AG04450 (cell line): ENCODE measurements at places on chromosomes 1 and 21. TPM values are rescaled to one million over a fixed set of nuclear protein-coding genes. Genes with fewer than 3 reads are reported as not detected.

The HDGF gene
- 155 TPM in 2 replicates for polyA plus RNA-seq

The PALMD gene
- polyA plus RNA-seq, result 0.37 and 0.43 TPM in 2 replicates

The ABCA4 gene
- polyA plus RNA-seq, result 0.17 TPM in 2 replicates

DNA sequence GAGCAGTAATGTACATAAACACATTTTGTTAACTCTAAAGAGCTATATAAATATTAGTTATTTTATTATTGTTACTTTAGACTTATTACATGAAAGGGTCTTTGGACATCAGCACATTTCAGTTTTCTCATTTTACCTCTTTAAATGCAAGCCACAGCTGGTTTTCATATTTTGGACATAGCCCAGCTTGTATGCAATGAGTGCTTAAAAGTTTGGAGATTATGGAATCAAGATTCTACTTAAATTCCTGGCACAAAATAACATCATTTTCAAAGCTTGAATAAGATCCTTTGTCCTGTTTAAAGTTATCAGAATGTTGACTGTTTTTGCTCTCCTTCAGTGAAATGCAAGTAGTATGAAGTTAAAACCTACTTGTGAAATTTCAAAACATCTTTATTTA is 15.5 kb upstream of the LEPR start:
- no peak for DNase-seq

The SH2D2A gene
- polyA plus RNA-seq, result 0.09 TPM in 1 of 2 replicates, not detected in the other

DNA sequence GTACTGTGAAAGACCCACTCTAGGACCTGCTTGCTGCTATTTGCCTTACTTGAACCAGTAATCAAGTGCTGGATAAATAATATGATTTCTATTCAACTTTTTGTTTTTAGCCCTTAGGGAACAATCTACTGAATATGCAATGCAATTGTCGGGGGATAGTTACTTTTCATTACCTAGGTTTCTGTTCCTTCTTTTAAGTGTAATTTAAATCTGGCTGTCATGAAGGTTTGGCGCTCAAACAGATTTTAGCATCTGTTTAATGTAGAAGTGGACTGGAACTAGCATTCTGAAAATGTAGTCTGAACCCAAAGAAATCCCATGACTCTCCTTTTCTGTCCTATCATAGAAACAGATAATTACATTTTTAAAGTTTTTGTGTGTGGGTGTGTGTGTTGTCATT is 4.8 kb downstream of the MGST3 start:
- DNase-seq, result no peak
